ENCODE measurements at places on chromosomes 1 and 21. TPM values are rescaled to one million over a fixed set of nuclear protein-coding genes. Genes with fewer than 3 reads are reported as not detected.

Gene TSPEAR
- not detected for total RNA-seq

Gene HSD11B1
- 1.2 TPM for total RNA-seq

Gene SYDE2
- total RNA-seq: 13.2 TPM

Gene ICOSLG
- 0.46 TPM for total RNA-seq

Gene C8A
- under 0.01 TPM for total RNA-seq

Gene CRYZ
- total RNA-seq: 38.9 TPM

Gene SLC5A3
- 71.6 TPM for total RNA-seq

Gene PLA2G4A
- 9.2 TPM for total RNA-seq

Gene ANGPTL3
- not detected for total RNA-seq

Gene CRABP2
- 19.9 TPM for total RNA-seq
